Right ventricle myocardium inferior (tissue), 1 donor: ENCODE measurements at places on chromosomes 5 and 9. TPM values are rescaled to one million over a fixed set of nuclear protein-coding genes. Genes with fewer than 3 reads are reported as not detected.

NIM1K gene
- total RNA-seq = 0.14 TPM

DNA sequence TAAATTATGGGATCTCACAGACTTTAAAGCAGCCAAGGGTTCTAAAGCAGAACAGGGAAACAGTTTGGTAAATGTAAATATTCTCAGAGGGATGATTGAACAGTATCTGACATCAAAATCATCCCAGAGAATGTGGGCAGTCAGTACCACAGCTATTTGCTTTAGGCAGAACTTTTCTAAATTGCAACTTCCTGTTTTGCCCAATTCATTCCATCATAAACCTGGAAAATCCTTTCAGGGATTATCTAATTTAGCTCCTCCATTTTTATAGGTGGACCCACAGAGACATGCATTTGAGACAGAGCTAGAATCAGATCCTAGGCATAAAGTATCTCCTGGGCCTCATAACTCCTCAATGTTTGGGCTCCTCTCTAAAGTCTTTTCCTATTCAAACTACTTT is 12.4 kb downstream of the NR6A1 start:
- DNase-seq = no peak

- DNase-seq = no peak
Observed at GRCh38 chr5:4198461-4198860, 602.8 kb downstream of the IRX1 start.

PCDHA7 gene
- not detected for total RNA-seq

EFCAB9 gene
- not detected for total RNA-seq

GRCh38 chr5:67381236-67381880 is 184.8 kb upstream of the CD180 start:
- no peak for DNase-seq

GRCh38 chr9:74795081-74795480 is 92.6 kb downstream of the TRPM6 start:
- no peak for DNase-seq

GRCh38 chr5:150149618-150150017 is 6.0 kb downstream of the PDGFRB start:
- DNase-seq = no peak
